Vagina (tissue), 2 donors: ENCODE measurements at places on chromosomes 16 and 17.

GRCh38 chr17:63496663-63497400, 20.0 kb downstream of the ACE start:
- no peak for DNase-seq

GRCh38 chr17:51372345-51373004, 112.1 kb downstream of the UTP18 start:
- no peak for DNase-seq

DNA sequence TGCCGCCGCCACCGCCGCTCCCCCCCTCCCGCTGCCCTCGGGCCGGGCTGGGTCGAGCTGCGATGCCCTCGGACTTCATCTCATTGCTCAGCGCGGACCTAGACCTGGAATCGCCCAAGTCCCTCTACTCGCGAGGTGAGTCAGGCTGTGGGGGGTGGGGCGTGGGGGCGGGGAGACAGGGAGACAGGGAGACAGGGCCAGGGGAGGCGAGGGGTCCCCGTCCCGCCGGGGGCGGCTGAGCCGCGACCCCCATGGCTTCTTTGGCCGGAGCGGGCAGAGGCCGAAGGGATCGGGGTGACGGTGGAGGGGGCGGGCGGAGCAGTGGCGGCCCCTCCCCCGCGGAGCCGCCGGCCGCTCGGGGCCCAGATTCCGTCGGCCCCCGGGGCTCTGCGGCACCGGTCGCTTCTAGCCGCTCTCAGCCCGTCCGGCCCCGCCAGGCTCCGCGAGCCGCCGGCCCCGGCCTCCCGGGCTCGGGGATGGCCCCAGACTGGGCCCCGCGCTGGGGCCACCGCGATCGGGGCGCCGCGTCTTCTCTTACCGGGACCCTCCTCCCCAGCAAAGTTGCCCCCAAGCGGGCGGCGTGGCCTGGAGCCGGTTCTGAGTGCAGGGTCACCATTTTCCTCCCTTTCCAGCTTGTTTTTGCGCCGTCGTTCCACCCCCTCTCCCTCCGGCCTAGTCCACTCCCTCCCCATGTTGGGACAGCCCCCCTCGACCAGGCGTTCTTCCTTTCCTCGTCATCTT, 644 bp downstream of the NFAT5 start:
- DNase-seq = no peak

- no peak for DNase-seq
Measured at GRCh38 chr16:53209877-53210276, 155.1 kb downstream of the CHD9 start.

DNA sequence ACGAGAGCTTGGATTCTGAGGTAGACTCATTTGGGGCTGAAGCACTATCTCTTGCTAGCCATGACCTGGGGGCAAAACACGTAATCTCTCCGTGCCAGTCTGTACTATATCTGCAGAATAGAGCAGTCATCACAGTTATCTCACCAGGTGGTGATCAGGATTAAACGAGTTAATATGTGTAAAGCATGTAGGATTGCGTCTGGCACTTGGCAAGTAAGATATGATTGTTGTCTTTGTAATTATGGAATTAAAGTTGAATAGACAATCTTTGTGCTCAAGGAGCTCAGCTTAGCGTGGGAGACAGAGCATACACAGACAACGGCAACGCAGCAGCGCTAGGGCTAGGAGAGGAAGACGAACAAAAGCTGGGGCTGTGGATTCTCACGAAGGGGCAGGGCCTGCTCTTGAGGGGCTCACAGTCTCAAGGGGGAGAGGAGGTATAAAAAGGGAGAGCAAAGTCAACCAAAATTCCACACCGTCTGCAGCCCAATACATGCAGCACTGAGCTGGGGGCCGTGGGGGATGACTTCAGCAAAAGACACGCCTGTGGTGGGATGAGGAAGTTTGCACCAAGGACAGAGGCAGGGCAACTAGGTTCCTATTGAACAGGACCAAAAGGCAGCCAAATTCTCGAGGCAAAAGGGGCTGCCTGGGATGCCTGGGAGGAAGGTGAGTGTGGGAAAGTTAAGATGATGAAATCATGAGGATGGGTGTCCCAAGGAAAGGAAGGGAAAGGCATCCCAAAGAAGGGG, 68.6 kb downstream of the SDK2 start:
- DNase-seq = no peak

GRCh38 chr16:68644296-68644695, 814 bp upstream of the CDH3 start:
- no peak for DNase-seq

DNA sequence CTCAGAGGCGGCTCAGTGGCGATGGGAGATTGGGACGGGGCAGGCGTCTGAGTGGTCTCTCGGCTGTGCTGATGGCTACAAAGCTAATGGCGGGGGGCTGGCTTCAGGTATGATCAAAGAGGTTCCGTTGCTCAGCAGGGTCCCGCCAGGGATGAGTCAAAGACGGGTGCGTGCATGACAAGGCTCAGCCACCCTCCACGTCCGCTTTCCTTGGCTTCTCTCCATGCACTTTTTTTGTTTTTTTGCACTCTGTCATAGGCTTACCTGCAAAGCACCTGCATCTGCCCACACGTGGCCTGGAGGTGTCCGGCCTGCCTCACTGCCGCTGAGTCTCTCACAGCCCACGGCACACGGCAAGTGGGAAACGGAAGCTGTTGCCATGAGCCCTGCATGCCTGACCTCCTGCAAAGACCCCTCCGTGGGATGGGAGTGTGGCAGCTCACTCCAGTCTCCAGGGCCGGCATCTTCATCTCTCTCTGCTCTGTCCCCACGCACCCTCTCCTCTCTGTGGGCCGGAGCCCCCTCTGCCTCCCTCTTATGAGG, 85.5 kb upstream of the ZNF469 start:
- DNase-seq = no peak

DNA sequence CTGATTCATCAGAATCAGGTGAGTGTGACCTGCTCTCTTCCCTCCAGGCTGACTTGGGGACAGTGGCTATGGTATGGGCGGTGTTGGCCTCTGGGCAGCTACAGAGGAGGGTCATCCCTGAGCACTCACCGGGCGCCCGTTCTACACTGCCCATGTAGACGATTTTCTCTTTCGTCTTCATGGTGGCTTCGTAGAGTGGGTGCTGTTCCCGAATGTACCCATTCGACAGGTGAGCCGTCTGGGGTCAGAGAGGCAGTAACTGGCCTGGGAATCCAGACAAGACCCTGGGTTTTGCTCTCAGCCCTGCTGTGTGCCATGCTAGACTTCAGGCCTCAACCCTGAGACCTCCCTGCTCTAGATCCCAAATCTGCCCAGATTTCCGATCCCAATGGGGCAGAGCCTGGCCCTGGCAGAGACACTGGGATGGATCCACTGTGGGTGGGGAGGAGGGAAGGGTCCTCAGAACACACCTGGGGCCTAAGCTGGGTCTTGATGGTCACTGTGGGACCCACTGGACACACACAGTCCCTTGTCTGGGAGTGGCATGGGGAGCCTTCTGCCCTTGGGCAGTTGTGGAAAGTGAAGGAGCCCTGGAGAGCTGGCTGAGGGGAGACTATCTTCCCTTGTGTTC, 13.2 kb downstream of the USP6 start:
- DNase-seq = peak; percentile 52

DNA sequence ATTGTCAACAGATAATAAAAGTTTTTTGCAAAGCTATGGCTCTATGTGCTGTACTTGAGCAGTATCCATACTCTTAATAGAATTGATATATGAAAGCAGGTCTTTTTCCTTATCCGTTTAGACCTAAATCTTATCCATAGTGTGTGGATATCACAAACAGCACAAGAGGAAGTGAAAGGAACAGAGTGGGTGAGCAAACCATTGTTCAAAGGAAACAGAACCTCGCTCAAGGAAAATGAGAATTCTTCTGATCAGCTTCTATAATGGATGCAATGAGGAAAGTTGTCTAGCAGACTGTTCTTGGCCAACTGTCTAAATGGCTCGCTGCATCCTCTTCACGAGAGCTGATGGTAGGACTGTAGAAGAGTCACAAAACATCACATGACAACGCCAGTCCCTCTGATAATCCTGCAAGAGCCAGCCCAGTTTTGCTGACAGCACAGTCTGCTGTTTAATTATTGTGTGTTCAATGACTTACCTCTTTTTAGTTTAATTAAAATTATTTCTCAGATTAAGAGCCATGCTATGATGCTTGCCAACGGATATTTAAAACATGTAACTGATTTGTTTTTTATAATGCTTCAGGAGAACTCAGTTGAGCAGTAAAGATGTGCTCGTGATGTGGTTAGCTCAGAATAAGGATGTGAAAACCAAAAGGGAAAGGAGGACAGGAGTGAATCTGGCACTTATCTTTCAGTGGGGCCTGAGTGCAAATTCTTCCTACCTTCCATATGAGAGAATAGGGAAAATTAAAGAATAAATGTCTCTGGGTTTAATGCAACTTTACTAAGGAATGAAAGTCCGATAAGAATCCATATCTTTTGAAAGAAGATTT, 38.5 kb downstream of the WWOX start:
- DNase-seq = no peak

DNA sequence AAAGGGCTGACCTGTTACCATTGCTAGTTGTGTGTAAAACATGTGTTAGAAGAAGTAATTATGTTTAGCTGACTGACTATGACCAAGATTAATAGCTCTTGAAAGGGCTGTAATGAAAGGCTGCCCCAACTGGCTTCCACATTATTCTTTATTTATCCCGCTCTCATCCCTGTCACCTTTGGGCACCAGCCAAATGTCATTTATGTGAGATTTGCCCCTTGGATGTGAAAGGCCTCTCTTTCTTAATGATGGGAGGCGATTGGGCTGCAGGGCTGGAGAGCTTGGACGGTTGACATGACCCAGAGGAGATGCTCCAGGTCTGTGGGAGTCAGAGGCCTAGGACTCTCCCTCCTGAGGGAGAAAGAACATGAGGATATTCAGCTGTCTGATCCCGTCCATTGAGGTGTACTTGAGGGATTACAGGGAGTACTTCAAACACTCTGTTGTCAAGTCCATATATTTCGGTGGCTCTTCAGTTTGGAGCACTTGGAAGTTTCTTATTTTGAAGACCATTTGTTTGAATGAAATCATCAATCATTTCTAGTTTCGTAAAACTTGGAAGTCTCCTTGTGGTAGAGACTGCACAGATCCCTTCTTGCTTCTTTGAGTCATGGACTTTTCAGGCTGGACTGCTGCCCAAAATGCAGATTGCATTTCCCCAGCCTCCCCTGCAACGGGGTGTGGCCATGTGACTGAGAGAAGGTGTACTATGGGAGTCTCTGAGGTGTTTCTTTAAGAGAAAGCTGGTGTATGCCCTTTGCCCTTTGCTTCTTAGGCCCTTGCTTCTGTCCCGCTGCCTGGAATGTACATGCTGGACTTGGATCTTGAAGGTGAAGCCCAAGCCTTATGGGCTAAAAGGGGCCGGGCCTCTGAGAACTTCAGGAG, 51.3 kb downstream of the FTO start:
- DNase-seq = no peak
